ENCODE measurements at places on chromosomes 12 and 14. TPM values are rescaled to one million over a fixed set of nuclear protein-coding genes. Genes with fewer than 3 reads are reported as not detected.
A peak's percentile ranks its signal among the peaks of the same experiment; 100 is the strongest.

SOAT2 gene
- 0.61 TPM for total RNA-seq

ULK1 gene
- total RNA-seq, result 4.2 TPM

SMOC1 gene
- 0.19 TPM for total RNA-seq

DBX2 gene
- under 0.01 TPM for total RNA-seq

RNASE7 gene
- total RNA-seq, result 0.47 TPM

KRT79 gene
- 1.0 TPM for total RNA-seq

SLC8A3 gene
- total RNA-seq, result 0.99 TPM

GLS2 gene
- 1.0 TPM for total RNA-seq

CLEC1B gene
- total RNA-seq, result 0.19 TPM

PTPRB gene
- 2.3 TPM for total RNA-seq

GRCh38 chr12:68368327-68368726 lies 36.2 kb upstream of the MDM1 start:
- no peaks in the 10 kb centered on the region for H3K36me3 ChIP-seq
- no peak overlapping the region for H3K27ac ChIP-seq
- DNase-seq, result no peak
- H3K27me3 ChIP-seq, result no peaks in the 10 kb centered on the region

DNA sequence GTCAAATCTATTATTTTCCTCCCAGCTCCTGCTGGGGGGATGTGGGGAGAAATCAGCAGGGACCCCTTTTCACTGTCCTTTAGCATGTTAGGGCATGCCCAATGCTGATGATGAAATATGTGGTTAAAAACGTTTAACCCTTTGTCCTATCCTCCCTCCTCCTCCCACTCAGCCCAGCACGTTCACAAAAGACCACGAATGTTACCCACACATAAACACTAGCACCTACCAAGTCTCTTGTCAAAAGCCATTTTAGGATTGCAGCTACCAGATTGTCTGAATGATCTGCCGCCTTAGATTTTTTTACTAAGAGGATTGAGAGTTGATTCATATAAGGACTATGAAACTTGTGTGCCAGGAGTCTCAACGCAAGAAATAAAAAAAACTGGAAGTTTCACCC lies 70.4 kb downstream of the TBK1 start:
- DNase-seq, result no peak
- no peaks in the 10 kb centered on the region for H3K27me3 ChIP-seq
- no peaks in the 10 kb centered on the region for H3K4me1 ChIP-seq
- H3K4me3 ChIP-seq, result no peak overlapping the region
- no peak overlapping the region for H3K27ac ChIP-seq

DNA sequence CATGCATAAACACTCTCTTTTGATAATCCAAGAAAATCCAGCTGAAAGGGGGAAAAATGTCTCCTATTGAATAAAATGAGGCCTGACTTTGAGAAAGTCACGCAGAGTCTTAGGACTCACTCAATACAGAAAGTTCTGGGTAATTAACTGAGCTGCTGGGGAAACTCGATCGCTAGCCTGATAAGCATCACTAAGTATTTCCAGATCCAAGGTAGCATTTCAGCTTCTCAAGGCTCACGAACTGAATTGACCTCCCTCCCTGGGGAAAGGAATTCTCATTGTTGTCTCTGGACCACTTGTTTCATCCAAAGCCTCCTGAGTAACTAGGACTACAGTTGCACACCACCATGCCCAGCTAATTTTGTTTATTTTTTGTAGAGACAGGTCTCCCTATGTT lies 13.8 kb upstream of the ANAPC5 start:
- no peak overlapping the region for H3K27ac ChIP-seq
- H3K36me3 ChIP-seq, result no peaks in the 10 kb centered on the region
- H3K4me1 ChIP-seq, result no peaks in the 10 kb centered on the region
- no peak overlapping the region for H3K4me3 ChIP-seq

DNA sequence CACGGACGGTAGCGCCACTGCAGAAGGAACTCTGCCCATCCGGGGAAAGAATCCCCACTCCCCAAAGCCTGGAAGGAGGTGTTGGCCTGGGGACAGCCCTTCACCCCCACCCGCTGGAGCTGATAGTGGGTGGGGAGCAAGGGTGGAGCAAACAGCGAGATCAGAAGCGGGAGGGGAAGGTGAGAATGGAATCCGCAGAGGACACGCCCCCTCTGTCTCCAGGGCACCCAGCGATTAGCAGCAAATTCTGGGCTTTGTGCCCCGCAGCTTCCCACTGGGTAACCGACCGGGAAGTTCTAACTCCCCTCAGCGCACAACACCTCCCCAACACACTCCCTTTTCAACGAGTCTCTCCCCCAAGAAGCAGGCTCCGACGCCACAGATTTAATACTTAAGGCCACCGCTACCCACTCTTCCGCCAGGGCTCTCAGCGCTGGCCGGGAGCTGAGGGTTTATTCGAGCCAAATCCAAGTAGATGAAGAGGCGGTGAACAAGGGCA lies 1.4 kb downstream of the SLC25A29 start:
- peak; percentile 35 for DNase-seq
- H3K27me3 ChIP-seq, result peaks cover 4% of the 10 kb centered on the region
- H3K4me1 ChIP-seq, result peaks cover 6% of the 10 kb centered on the region
- peak overlapping the region; percentile 68 for H3K4me3 ChIP-seq
- no peaks in the 10 kb centered on the region for H3K36me3 ChIP-seq

DNA sequence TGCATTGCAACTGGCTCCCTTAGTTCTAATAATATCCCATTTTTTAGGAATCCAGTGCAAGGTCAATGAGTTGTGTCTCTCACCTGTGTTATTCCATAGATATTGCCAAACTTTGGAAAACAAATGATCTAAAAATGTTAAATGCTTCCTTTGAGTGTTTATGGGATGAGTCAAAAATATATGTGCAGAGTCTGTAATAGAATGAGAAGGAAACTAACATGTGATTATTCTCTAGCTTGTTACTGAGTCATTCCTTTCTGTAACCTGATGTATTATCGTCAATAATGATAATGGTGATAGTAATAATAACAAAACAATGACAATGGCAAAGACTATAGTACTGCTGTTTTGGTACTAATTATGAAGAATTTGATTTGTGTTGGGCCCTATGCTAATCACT lies 11.5 kb downstream of the ACSS3 start:
- no peak overlapping the region for H3K27ac ChIP-seq
- H3K4me1 ChIP-seq, result no peaks in the 10 kb centered on the region
- H3K4me3 ChIP-seq, result no peak overlapping the region
- no peaks in the 10 kb centered on the region for H3K27me3 ChIP-seq
- H3K36me3 ChIP-seq, result no peaks in the 10 kb centered on the region

DNA sequence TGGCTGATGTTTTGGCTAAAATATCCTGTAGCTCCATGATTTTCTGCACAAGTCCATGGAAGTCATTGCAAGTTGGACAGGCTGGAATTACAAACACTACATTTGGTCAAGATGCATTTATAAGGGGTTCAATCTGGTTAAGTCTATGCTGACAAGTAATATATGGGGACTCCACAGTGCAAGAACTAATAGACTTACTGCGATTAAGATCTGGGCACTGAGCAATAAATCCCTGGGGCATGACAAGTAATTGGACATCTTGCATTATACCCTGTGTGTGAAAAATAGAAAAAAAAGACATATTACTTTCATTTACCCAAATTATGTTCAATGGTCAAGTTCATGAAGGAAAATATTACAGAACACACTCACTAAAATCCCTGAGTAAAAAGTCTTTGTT lies 99.1 kb downstream of the NELL2 start:
- H3K4me3 ChIP-seq, result no peak overlapping the region
- no peak for DNase-seq
- H3K27ac ChIP-seq, result no peak overlapping the region
- no peaks in the 10 kb centered on the region for H3K27me3 ChIP-seq

GRCh38 chr14:83071888-83072501 lies 1538.3 kb upstream of the SEL1L start:
- no peak overlapping the region for H3K27ac ChIP-seq
- peak; percentile 1 for DNase-seq
- H3K36me3 ChIP-seq, result no peaks in the 10 kb centered on the region
- no peaks in the 10 kb centered on the region for H3K27me3 ChIP-seq
- H3K4me3 ChIP-seq, result no peak overlapping the region
- no peaks in the 10 kb centered on the region for H3K4me1 ChIP-seq

GRCh38 chr14:40447017-40447416 lies 1014.8 kb upstream of the FBXO33 start:
- DNase-seq, result no peak
- H3K27me3 ChIP-seq, result no peaks in the 10 kb centered on the region
- H3K27ac ChIP-seq, result no peak overlapping the region
- no peaks in the 10 kb centered on the region for H3K4me1 ChIP-seq
- no peak overlapping the region for H3K4me3 ChIP-seq

DNA sequence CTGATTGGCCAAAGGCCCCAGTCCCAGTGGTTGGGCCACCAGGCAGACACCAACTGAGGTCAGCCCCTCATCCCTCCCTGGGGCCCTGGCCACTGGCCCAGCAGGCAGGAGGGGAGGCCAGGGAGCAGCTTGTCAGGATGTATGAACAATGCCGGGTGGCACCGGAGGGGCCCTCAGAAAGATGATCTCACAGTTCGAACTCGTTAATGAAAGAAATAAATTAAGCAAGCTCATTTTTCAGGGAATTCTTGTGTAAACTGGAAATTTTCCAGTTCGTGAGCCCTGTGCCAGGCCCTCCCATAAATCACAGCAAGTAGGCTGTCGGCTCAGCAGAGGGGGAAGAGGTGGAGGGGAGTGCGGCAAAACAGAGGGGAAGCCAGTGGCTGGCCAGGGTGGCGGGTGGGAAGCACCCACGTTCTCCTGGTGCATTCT lies 177.0 kb upstream of the VASH1 start:
- no peaks in the 10 kb centered on the region for H3K36me3 ChIP-seq
- no peaks in the 10 kb centered on the region for H3K4me1 ChIP-seq
- no peak for DNase-seq
- no peaks in the 10 kb centered on the region for H3K27me3 ChIP-seq
- no peak overlapping the region for H3K4me3 ChIP-seq
- H3K27ac ChIP-seq, result no peak overlapping the region

GRCh38 chr14:104680806-104681688 lies 8.4 kb upstream of the INF2 start:
- no peak for DNase-seq
- H3K27ac ChIP-seq, result no peak overlapping the region
- H3K27me3 ChIP-seq, result peaks cover 19% of the 10 kb centered on the region
- H3K36me3 ChIP-seq, result no peaks in the 10 kb centered on the region

GRCh38 chr14:68947802-68948201 lies 31.3 kb downstream of the ACTN1 start:
- H3K27ac ChIP-seq, result no peak overlapping the region
- H3K4me3 ChIP-seq, result no peak overlapping the region
- DNase-seq, result no peak
- H3K4me1 ChIP-seq, result peaks cover 29% of the 10 kb centered on the region

- no peaks in the 10 kb centered on the region for H3K4me1 ChIP-seq
- DNase-seq, result no peak
- H3K4me3 ChIP-seq, result no peak overlapping the region
- peaks cover 44% of the 10 kb centered on the region for H3K36me3 ChIP-seq
Measured at GRCh38 chr12:111748151-111748672, 18.5 kb upstream of the ALDH2 start.

DNA sequence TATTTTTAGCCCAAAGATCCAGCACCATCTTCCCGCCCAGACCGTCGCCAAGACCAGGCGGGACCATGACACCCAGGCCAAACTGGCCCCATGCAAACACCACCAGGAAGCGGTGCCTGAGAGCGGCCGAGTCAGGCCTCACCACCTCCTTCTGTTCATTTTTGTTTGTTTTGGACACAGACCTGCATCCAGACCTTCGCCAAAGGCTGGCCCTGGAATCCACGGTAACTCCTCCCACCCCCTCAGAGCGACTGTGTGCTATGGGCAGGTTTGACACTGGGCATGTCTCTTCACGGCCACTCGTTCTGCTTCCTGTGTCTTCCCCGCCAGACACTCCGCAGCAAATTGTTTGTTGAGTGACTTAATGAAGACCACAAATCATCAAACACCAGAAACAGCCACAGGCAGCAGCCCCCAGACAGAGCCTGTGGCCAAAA lies 47.1 kb downstream of the NCOR2 start:
- no peak overlapping the region for H3K4me3 ChIP-seq
- H3K36me3 ChIP-seq, result peaks cover 29% of the 10 kb centered on the region
- no peak for DNase-seq

- no peaks in the 10 kb centered on the region for H3K36me3 ChIP-seq
- peaks cover 6% of the 10 kb centered on the region for H3K27me3 ChIP-seq
- no peak overlapping the region for H3K4me3 ChIP-seq
- peak overlapping the region; percentile 66 for H3K27ac ChIP-seq
Measured at GRCh38 chr12:132439333-132439904, 50.5 kb upstream of the FBRSL1 start.

GRCh38 chr14:56237398-56237797 lies 119.2 kb downstream of the PELI2 start:
- H3K4me3 ChIP-seq, result no peak overlapping the region
- H3K4me1 ChIP-seq, result no peaks in the 10 kb centered on the region
- H3K36me3 ChIP-seq, result peaks cover 4% of the 10 kb centered on the region

- DNase-seq, result no peak
- no peak overlapping the region for H3K4me3 ChIP-seq
- peaks cover 41% of the 10 kb centered on the region for H3K36me3 ChIP-seq
- H3K27ac ChIP-seq, result no peak overlapping the region
- no peaks in the 10 kb centered on the region for H3K4me1 ChIP-seq
- H3K27me3 ChIP-seq, result no peaks in the 10 kb centered on the region
Measured at GRCh38 chr12:71772735-71773134, 18.1 kb downstream of the RAB21 start.

- no peak overlapping the region for H3K4me3 ChIP-seq
- no peaks in the 10 kb centered on the region for H3K4me1 ChIP-seq
- no peak for DNase-seq
Measured at GRCh38 chr14:73811164-73811503, 40.5 kb upstream of the PTGR2 start.

DNA sequence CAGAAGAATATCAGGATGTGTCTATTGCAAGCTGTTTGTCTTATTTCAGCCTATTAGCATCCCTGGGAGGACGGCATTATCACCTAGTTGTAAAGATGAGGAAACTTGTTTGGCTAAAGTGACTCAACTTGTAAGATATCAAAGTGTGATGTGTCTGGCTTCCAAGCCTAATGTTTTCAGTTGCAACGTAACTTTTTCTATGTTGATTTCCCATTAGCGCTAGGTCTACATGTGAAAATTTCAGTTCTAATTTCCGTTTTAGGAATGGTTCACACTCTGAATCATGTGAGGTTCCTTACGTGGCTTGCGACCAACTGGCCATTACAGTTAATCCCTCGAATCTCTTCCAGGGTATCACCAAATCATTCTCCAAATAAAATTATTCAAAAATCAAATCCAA lies 58.0 kb downstream of the LLPH start:
- DNase-seq, result no peak
- no peaks in the 10 kb centered on the region for H3K27me3 ChIP-seq
- H3K27ac ChIP-seq, result no peak overlapping the region

GRCh38 chr12:15322164-15323061 lies at the start of gene PTPRO:
PTPRO (plus strand) TSS chr12:15322508.
- H3K36me3 ChIP-seq, result no peaks in the 10 kb centered on the region
- H3K27ac ChIP-seq, result no peak within 1 kb of the TSS
- DNase-seq, result no peak
- H3K4me3 ChIP-seq, result no peak within 1 kb of the TSS
- peaks cover 2% of the 10 kb centered on the region for H3K4me1 ChIP-seq

DNA sequence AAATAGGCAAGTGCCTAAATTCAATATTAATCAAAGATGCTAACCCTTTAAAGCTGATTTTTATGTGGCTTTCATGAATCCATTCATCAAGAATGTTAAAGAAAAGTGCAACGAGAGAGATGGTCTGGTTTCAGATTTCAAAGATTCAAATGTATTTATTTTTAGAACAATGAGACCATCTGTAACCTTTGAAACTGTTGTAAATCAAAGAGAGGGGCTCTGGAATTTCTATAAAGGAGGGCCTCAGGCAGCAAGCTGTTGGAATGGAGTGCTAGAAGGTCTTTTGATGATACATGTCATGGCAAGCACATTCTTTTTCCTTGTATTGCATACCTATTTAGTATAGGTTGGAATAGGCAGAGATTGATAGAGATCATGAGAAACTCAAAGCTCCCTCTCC lies 433.0 kb downstream of the LRIG3 start:
- H3K27ac ChIP-seq, result no peak overlapping the region
- no peak overlapping the region for H3K4me3 ChIP-seq
- no peak for DNase-seq
- H3K4me1 ChIP-seq, result no peaks in the 10 kb centered on the region
- no peaks in the 10 kb centered on the region for H3K36me3 ChIP-seq
- no peaks in the 10 kb centered on the region for H3K27me3 ChIP-seq
